ENCODE measurements at places on chromosomes 16 and 17.

DNA sequence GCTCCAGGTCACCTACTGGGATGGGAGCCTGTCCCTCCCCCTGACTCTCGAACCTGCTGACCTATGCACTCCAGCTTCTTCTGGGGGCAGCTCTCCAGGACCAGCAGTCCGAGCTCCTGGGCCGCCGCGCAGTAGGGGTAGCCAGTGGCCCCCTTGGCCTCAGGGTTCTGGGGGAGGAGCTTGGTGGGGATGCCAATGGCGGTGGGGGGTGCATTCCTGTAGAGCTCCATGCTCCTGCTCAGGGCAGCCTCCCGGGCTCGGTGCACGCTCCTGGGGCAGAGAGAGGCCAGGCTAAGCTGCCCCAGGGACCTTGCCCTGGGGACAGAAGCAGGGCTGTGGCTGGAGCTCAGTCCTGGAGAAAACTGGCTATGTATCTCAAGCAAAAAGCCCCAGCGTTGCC is 7.7 kb upstream of the SPATA2L start:
- DNase-seq, result no peak

- peak; percentile 34 for DNase-seq
These were observed 87.3 kb downstream of the MAP2K6 start for GRCh38 chr17:69501591-69502468.

GRCh38 chr17:12789075-12789480 is 220 bp upstream of the ARHGAP44 start:
- DNase-seq, result no peak

DNA sequence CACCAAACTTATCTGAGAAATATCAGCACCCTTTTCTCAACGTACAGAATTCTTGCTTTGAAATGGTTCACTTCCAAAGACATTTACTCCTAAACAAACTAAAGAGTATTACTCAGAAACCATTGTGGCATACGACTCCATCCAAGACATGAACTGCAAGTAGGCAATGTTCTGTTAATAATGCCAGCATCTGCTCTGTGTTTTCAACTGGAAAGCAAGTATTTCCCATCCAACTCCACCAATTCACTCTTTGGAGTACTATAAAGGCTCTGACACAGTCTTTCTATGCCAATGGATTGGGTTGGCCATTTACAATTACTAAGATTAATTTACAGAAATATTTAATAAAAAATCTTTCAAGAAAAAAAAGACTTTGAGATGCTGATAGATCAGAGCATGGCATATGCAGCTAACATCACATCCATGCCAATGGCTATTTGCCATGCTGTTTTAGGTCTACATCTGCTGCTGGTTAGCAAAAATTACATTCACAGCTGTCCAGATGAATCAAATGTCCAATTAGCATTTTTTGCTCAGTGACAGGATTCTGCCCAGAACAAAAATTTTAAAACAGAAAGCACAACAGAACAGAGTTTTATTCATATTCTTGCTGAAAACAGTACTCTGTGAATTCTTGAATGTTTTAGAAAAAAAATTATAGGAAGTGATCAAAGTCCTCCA is 65.9 kb upstream of the HLF start:
- no peak for DNase-seq

DNA sequence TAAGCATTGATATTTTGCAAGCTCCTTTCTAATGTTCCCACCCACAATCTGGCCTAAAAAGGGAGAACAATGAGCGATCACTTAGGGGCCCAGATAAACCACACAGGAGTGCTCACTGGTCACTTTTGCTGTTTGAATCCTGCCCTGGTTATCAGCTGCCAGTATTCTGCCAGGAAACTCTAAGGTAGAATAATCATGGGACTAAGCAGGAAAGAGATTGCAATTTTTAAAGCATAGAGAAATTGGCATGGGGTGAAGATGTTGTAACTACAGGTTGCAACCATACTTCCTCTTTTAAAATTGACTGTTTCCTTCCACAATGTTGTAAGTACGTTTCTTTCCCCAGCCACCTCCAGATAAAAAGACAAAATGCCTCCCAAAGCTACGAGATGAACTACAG is 251.2 kb upstream of the CDH11 start:
- no peak for DNase-seq

- no peak for DNase-seq
These were observed 25.7 kb upstream of the SLC39A11 start for GRCh38 chr17:73118139-73118538.

GRCh38 chr16:71348262-71349085 is 10.0 kb upstream of the CALB2 start:
- no peak for DNase-seq

- DNase-seq, result no peak
These were observed 51.8 kb downstream of the SMPD3 start for GRCh38 chr16:68396481-68396880.

- no peak for DNase-seq
These were observed 32.4 kb upstream of the NOL11 start for GRCh38 chr17:67685351-67685750.

- DNase-seq, result no peak
These were observed 74.6 kb upstream of the TBC1D3K start for GRCh38 chr17:37849617-37849972.

- DNase-seq, result no peak
These were observed 6.5 kb downstream of the TBX6 start for GRCh38 chr16:30085247-30085646.

- no peak for DNase-seq
These were observed 58.7 kb downstream of the ANKRD11 start for GRCh38 chr16:89431630-89432029.

GRCh38 chr16:17245776-17246175 is 225.0 kb downstream of the XYLT1 start:
- no peak for DNase-seq

GRCh38 chr16:27795992-27796614 is 246.2 kb downstream of the KATNIP start:
- DNase-seq, result no peak

DNA sequence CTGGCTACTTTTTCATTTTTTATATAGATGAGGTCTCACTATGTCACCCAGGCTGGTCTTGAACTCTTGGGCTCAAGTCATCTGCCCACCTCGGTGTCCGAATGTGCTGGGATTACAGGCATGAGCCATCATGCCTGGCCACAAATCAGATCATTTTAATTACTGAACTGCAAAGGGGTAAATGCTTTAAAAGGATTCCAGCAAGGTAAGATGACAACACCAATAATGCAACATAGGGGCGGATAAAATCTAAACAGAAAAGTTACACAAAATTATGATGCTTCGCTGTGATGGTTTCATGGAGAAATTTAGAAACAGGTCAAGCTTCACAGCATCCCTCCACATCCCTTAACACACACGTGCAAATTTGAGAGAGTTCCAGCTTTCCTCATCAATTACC is 32.3 kb downstream of the AXIN1 start:
- no peak for DNase-seq

DNA sequence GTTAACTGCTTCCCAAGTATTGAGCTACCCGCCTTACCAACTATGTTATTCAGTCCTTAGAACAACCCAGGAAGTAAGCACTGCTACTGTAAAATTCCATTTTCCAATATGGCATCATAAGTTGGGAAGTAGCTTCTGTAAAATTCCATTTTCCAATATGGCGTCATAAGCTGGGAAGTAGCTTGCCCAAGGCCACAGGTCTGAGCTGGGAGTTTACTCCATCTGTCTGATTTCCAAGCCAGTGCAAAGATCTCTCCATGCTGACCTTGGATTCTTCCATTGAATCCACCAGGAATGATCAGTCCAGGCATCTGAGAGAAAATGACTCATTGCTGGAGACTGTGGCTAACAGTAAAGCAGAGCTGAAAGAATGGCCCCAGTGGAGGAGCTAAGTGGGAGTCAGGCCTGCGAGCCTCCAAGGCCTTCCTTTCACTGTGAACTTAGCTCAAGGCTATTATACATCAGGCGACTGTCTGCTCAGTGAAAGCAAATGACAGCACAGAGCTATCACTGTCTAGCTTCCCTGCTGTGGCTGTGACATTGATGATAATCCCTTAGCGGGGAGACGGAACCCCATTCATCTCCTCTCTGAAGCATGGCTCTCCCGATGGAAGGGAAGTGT is 430.4 kb downstream of the HAPSTR1 start:
- no peak for DNase-seq

DNA sequence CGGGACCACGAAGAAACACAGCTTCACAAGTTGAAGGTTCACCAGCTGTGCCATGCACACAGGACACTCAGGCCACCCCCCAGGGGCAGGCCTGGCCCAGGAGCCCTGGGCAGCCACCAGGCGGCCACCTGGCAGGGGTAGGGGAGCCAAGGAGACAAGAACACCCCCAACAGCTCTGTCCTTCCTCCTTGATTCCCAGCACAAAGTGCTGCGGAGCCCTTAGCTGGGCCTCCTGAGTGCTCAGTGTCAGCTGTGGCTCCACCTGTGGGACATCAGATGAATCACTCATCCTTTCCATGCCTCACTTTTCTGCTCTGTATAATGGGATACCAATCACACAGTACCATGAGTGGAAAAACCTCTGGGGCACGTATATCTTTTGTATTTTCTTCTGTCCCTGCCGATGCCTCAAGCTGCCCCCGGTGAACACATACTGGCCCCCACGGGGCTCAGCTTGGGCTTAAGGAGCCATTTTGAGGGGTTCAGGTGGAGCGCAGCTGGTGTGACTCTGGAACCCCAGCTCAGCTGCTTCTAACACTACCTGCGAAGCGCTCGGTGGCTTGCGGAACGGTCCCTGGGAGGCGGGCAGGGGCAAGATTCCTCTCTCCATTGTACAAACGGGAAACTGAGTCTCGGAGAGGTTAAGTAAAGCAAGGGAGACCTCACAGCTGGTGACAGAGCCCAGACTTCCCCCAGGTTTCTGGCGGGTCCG is 12.0 kb downstream of the GALK1 start:
- DNase-seq, result no peak

DNA sequence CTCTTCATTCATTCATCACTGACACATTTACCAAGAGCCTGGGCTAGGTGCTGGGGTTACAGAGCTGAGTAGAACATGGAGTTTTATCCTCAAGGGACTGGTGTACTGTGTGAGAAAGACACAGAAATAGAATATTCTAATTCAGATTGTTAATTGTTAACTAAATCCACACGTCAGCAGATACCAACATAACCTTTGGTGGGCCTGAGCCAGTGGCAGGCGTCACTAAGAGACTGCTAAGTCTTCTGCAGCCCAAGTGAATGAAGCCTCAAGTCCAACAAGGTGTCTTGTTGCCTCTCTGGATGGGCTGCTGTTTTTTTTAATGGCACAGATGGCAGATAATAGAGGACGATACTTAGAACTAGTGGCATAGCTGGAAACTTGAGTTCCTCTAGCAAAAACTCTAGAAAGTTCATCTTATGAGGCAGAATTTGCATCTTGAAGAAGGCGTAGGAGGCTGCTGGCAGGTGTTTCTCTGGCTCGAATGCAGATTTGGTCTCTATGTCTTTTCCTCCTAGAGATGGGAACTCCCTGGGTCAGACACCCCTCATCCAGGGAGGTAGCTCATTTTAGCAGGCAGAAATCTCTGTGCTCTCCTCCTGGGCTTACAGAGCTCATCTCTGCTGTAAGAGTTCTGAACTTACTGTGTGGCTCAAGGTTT is 179.5 kb downstream of the NTN1 start:
- DNase-seq, result no peak

DNA sequence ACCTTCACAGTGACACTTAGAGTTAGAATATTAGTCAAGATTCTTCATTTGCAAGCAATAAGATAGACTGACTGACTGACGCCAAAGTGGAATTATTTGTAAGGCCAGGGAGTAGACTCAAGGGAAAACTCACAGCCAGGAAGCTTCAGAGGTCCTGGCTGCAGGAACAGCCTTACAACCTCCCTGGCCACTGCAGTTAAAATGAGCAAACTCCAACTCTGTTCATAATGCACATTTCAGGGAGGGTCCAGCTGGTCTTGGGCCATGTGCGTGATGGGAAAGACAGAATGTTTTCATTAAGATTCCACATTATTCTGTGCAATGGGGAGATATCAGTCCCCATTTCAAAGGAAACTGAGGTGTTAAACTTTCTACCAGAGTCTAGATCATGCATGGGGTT is 9.9 kb downstream of the CAPNS2 start:
- no peak for DNase-seq

DNA sequence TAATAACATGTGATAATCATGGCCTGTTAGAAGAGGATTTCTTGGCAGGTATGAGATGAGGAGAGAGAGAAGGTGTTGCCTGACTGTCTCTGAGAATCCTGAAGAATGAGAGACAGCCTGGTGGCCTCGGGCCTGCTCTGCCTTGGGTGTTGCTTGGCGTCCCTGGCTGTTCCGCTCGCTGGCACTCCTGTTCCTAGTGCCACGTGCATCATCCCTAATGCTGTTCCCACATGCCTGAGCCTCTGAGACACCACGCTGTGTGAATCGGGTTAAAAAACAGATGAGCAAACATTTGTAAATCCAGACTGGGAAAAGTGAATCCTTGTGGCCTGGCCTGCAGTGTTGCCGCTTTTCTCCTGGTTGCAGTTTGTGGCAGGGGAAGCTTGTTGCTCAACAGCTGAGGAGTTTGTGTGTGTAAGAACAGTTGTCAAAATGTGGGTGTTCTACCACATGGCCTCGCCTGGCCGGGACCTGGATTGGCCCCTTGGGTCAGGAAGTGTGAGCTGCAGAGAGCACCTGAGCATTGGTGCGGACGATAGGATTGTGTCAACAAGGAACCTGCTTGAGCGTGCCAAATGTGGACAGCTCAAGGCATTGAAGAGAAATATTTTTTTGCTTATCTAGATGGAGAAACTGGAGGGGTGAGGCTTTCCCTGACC is 22.0 kb downstream of the UBN1 start:
- no peak for DNase-seq

DNA sequence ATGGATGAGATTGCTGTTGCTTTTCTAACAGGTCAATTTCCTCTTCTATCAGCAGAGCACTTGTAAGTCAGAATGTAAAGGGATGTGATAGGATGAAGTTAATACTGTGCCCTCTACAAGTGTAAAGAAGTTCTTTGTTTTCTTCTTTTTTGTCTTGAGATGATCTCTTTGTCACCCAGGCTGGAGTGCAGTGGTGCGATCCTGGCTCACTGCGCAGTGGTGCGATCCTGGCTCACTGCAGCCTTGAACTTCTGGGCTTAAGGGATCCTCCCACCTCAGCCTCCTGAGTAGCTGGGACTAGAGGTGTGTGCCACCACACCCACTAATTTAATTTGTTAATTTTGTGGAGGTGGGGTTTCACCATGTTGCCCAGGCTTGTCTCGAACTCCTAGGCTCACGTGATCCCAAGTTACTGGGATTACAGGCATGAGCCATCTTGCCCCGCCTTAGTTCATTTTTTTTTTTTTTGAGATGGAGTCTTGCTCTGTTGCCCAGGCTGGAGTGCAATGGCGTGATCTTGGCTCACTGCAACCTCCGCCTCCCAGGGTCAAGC is 21.6 kb upstream of the KPNB1 start:
- DNase-seq, result no peak

GRCh38 chr16:68499006-68499405 is 40.1 kb upstream of the ZFP90 start:
- no peak for DNase-seq

- no peak for DNase-seq
These were observed 383 bp downstream of the ZNF598 start for GRCh38 chr16:2009164-2009711.

DNA sequence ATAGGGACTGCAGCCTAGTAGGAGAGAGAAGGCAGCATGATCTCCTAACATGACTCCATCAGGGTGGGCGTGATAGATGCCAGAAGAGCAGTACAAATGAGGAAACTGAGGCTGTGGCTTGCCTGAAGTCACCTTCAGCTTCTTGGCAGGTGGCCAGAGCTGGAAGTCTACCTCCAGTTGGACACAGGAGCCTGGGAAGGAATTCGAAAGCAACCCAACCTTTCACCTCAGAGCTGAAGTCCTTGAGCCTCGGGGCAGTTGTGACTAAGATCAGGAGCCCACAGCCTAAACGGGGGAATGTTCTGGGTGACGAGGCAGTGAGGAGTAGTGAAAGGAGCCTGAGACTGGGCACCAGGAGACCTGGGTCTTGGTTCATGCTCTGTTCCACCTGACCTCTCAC is 9.4 kb upstream of the SLC52A1 start:
- no peak for DNase-seq
